LHCN-M2 (cell line): ENCODE measurements at places on chromosomes 3 and 15. TPM values are rescaled to one million over a fixed set of nuclear protein-coding genes. Genes with fewer than 3 reads are reported as not detected.

ZBTB47 gene
- 28.9 and 33.2 TPM in 2 replicates for total RNA-seq

- DNase-seq = no peak
Observed at GRCh38 chr15:62644216-62644888, 398.2 kb upstream of the TPM1 start.

DNA sequence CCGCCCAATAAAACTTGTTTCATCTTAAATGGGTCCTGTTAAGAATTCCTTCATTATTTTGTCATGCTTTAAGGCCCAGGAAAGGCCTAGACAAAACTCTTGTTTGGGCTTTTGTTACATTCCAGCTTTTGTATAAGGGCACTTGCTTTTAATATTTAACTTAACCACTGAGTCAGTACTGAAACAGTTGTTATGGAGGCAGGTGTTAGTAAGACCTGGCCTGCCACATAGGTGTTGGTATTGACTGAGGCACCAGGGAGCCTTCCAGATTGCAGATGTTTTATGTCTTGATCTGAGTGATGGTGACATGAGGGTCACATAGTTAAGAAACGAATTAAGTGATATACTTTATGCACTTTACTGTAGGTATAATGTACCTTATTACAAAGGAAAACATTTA lies 274.9 kb upstream of the TGFBR2 start:
- no peak for DNase-seq

DNA sequence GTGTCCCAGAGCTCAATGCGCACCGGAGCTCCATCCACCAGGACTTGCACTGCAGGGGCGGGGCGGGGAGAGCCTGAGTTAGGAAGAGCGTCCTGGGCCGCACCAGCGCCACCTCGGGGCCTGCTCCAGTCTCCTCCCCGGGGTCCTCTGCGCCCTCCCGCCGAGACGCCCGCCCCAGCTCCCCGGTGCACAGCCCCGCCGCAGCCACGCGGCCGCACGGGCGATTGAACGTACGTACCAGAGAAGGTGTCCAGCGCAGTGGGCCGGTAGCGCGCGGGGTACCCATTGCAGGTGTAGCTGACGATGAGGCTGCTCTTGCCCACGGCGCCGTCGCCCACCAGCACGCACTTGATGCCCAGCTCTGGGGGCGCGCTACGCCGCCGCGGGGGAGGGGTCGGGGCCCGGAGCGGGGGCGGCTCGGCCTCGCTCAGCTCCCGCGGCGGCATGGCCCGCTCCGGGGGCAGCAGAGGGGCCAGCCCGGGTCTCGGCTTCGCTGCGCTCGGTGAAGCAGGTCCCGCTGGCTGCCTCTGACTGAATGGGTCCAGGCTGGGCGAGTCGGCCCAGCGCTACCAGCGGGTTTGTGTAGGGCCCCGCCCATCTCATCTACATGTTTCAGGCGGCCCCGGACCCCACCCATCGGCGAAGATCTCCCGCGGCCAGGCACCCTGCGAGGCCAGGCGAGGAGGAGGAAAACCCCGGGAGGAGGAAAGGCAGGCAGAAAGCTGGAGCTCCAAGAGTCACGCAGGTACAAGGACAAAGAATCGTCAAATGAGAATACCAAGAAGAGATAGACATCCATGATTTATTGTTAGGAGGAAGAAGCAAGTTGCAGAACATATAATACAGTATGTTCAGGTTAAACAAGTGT lies at the start of gene RHOV:
Gene RHOV, minus strand, starts transcription at position 541 of the 868 bp plus-strand sequence. Its CDS starts 95 bp downstream, at position 446.
- DNase-seq = peak; percentile 16

DNA sequence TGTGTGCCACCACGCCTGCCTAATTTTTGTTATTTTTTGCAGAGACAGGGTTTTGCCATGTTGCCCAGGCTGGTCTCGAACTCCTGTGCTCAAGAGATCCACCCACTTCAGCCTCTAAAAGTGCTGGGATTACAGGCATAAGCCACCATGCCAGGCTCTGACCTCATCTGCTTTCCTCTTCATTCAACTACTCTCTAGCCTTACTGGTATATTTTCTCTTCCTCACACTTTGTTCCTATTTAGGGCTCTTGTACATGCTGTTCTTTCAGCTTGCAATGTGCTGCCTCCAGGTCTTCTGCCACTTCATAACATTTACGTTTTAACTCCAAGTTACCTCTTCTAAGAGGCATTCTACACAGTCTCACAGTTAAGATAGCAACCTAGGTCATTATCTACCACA lies 34.9 kb downstream of the PIK3CB start:
- no peak for DNase-seq

DNA sequence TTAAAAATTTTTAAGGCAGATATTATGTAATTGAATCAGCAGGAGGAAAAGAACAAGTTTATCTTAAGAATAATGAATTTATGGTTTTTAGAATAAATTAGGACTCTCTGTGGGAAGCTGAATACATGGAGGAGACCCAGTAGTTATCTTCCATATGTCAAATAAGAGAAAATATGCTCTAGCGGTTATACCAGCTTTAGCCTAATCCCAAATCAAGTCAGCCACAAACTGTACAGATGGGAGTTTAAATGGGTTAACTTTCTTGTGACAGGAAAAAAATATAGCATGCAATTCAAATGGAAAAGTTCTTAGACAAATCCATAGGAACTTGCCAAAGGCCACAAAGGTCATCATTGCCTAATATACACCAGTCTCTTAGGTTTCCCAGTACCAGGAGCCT lies 84.3 kb downstream of the TTBK2 start:
- no peak for DNase-seq
